ENCODE measurements at places on chromosomes 7 and 10.

DNA sequence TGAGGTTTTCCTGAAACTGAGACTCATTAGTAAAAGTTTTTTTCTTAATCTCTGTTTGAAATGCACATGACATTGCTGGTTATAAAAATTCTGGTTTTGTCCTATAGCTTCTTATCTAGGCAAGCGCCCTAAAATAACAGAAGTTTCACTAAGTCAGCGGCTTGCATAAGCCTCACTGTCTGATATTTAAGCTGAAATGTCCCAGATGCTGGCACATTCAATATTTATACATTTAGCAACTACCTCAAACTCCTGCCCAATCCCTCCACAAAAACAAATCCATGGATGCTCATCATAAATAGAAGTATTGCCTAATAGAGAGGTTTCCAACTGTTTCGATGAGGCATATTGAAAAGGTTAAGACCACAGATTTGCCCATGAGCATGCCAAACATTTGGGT is 83.1 kb upstream of the EGR2 start:
- no peak for DNase-seq

DNA sequence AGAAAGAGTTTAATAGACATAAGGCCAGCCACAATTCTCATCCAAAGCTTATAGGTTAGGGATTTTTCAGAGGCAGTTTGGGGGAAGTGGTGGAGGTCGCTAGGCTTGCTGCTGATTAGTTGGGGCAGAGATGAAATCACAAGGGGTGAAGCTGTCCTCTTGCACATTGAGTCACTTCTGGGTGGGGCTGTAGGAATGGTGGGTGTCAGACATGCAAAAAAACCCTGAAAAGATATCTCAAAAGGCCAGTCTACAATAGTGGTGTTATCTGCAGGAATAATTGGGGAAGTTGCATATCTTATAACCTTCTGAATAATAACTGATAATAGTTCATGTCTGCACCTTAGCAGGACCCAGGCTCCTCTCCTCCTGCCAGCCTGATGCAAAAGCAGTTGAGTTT is 2.1 kb downstream of the FAM24B start:
- no peak for DNase-seq

GRCh38 chr7:131109759-131110296 is 217.8 kb upstream of the MKLN1 start:
- peak; percentile 85 for DNase-seq

DNA sequence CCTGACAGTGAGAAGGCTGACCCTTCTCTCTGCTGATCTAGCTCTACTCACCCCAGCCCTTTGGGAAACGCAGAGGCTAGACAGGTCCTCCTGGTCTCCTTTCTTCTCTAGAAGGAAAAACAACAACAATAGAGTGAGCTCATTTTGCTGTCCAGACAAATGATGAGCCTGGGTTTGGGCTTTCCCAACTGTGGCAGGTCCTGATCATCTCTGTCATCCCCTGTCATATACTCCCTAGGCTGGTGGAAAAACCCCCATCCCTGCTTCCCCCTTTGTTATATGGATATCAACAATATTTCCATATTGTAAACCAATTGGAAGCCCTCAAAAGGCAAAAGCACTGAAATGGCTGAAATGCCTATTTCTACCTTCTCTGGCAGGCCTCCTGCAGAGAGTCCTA is 9.2 kb upstream of the DDIT4 start:
- DNase-seq = no peak

DNA sequence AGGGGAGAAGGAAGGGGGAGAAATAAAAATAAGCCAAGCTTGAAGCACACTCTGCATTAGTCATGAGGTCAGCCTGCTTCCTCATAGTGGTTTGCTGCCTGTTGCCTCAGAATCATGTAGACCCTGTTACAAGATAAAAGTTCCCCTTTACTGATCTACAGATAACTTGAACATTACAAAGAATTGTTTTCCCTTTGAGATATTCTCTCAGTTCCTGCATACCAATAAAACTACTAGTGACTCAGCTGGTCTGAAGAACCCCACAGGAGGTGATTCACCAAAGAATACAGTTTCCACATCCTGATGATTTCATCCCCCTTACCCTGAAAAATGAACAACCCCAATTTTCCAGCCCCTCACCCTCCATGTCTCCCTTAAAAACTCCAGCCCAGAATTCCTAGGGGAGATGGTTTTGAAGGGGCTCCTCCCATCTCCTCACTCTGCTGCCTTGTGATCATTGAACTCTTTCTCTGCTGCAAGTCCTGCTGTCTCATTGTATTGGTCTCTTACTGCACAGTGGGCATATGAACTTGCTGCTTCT is 31.5 kb upstream of the NRP1 start:
- DNase-seq = no peak

DNA sequence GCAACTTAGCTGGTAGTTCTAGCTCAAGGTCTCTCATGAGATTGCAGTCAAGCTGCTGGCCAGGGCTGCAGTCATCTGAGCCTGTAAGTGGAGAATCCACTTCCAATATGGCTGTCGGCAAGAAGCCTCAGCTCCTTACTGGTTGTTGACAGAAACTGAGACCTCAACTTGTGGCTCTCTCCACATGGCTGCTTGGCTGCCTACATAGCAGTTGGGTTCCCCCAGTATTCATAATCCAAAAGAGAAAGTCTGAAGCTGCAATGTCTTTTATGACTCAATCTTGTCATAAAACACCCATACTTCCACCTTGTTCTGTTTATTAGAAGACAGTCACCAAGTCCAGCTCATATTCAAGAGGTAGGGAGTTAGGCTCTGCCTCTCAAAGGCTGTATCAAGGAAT is 334.9 kb upstream of the KMT2E start:
- DNase-seq = no peak

DNA sequence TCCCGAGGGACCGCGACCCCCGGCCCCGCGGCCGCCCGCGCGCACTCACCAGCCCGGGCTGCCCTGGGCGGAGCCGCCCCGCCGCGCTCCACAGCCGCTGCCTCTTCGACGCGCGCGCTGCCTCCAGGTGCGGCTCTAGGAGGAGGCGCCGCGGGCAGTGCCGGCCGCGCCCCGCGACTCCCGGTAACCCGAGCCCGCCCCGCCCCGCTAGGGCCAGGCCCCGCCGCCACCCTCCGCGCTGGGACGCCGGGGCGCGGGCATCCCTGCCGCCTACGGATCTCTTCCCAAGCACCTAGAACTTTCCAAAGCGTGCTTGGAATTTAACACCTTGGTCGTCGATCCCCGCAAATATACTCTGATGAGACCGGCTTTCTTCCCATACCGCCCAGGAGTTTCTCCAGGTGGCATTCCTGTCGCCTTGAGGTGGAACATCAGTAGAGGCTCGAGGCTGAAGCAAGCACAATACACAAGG is at the start of gene SLC26A5:
SLC26A5 (minus strand) TSS at position 159 of the 472 bp plus-strand sequence. CDS start 24,693 bp downstream, outside the sequence.
- peak; percentile 65 for DNase-seq

DNA sequence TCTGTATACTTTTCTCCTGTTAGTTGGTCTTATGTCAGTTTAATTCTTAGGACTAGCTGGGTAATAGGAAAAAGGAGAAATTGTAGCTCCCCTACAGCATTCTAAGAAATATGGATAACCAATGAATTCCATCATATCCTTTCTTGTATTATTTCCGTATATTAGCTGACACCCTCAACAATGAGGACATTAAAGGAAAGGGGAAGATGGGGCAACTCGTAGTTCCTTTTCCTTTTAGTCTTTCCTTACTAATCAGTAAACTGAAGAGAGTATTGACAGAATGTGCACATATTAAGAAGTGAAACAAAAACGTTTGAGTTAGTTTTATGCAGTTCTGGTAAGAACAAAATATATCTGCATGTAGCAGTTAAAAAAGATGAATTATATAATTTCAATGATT is 35.1 kb upstream of the C10orf67 start:
- no peak for DNase-seq

DNA sequence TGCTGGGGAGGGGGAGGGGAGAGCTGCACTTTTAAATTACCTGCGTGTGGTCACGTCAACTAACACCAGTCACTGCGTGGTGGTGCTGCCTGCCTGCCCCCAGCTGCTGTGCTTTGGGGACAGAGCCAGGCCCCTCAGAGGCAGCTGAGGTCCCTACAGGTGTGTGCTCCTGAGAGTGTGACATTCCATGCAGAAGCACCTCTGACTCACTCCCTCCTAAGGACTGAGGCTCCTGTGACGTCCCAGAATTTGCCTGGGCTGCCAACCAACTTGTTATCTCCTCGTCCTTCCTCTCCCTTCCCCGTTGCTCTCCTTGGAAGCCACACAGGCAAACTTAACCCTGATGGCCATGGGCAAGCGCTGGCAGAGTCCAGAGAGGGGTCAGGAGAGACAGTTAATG is 563.0 kb downstream of the PARD3 start:
- DNase-seq = peak; percentile 47

GRCh38 chr10:21527598-21528235 is 2.2 kb upstream of the SKIDA1 start:
- peak; percentile 34 for DNase-seq

Data from NCI-H146 (cell line).